Fibroblast of villous mesenchyme (primary cell): ENCODE measurements at places on chromosomes 6 and 20. TPM values are rescaled to one million over a fixed set of nuclear protein-coding genes. Genes with fewer than 3 reads are reported as not detected.

- no peak for DNase-seq
Observed at GRCh38 chr20:15986690-15987089, 586.6 kb downstream of the KIF16B start.

MUCL3 gene
- not detected in 2 replicates for total RNA-seq

HLA-C gene
- 361 and 512 TPM in 2 replicates for total RNA-seq

GRCh38 chr20:17572034-17572638, 2.3 kb downstream of the DSTN start:
- no peak for DNase-seq

DNA sequence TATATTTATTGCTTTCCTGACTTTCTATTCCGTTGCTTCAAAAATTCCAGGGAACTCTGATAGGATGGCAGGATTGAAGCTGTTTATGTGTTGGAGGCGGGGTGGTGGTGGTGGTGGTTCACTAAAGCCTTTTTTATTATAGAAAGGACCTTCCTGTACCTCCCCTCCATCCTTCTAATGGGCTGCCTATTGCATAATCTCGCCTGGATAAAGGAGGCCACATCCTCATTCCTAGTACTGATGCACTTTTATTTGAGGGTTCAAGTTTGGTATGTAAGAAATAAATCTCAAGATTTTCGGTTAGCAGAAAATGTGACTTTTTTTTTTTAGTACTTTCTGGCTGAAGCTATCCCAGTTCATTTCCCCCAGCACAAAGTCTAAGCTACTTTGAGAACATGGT, 18.7 kb upstream of the CTAGE9 start:
- DNase-seq = peak; percentile 76

GRCh38 chr6:86848986-86849385, 88.3 kb upstream of the HTR1E start:
- DNase-seq = no peak

- no peak for DNase-seq
Observed at GRCh38 chr6:52123251-52123650, 35.8 kb upstream of the PKHD1 start.

PROCR gene
- 22.9 and 30.9 TPM in 2 replicates for total RNA-seq

GRCh38 chr20:61739832-61740118, 325.9 kb downstream of the TAF4 start:
- DNase-seq = no peak

BMP5 gene
- total RNA-seq = under 0.01 TPM in 1 of 2 replicates, not detected in the other

FAM83B gene
- 0.43 TPM in 1 of 2 replicates, not detected in the other for total RNA-seq

- no peak for DNase-seq
Observed at GRCh38 chr20:59730722-59731121, 126.4 kb downstream of the PHACTR3 start.

- DNase-seq = no peak
Observed at GRCh38 chr6:33297406-33297955, 1.3 kb downstream of the RGL2 start.
